ENCODE measurements at places on chromosomes 16 and 17.

- no peak for DNase-seq
These were observed 17.7 kb downstream of the TCF25 start for GRCh38 chr16:89890886-89891657.

GRCh38 chr17:66650544-66650877 lies 184.4 kb upstream of the CACNG5 start:
- no peak for DNase-seq

- no peak for DNase-seq
These were observed 107.6 kb downstream of the RMI2 start for GRCh38 chr16:11452746-11453389.

GRCh38 chr17:47820033-47820789 lies 1.4 kb downstream of the OSBPL7 start:
- DNase-seq: no peak

DNA sequence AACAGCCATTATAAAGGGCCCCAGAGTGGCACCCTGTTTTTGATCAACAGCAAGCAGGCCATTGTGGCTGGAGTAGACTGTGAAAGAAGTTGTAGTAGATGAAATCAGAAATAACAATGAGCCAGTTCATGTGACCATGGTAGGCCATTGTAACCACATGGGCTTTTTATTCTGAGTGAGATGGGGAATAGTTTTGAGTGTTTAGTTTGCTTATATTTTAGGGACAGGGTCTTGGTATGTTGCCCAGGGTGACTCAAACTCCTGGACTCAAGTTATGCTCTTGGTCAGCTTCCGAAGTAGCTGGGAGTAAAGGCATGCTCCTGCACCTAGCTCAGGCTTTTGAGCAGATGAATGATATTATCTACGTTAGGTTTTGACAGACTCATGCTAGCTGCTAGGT lies 12.0 kb downstream of the CBFB start:
- DNase-seq: no peak
